ENCODE measurements at places on chromosomes 2 and 18.

- no peak for DNase-seq
Observed at GRCh38 chr18:9323750-9324445, 10.7 kb upstream of the TWSG1 start.

GRCh38 chr2:194103941-194104659 is 1552.9 kb upstream of the SLC39A10 start:
- DNase-seq, result no peak

- no peak for DNase-seq
Observed at GRCh38 chr2:189175869-189176433, 3.6 kb downstream of the COL5A2 start.

- DNase-seq, result no peak
Observed at GRCh38 chr2:53530126-53530525, 237.5 kb upstream of the CHAC2 start.

- DNase-seq, result no peak
Observed at GRCh38 chr2:75528221-75528977, 32.3 kb downstream of the EVA1A start.

DNA sequence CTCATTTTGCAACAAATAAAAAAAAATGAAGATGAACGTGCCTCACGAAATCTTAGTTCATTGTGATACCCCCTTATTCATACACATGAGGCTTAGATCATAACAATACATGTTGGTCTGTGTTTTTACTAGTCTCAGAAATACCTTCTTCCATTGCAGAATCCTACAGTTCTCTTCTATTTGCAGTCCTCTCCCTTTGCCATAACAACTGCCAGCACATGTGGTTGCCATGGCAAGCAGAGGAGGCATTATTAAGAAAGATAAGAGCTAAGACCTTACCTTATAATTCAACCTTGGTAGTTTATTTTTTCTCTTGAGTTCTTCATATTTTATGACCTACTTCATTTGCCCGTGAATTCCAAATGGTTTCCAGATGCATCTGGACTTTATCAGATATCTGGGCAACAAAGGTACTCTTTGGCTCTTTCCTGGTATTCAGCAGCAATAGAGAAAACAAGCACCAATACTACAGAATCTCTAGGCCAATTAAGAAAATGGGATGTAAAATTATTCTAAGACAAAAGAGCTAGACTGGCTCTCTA is 524.0 kb downstream of the CMPK2 start:
- DNase-seq, result no peak
